B cell (primary cell): ENCODE measurements at places on chromosomes 16 and 17.

GRCh38 chr16:31477220-31478216, 5.4 kb upstream of the SLC5A2 start:
- DNase-seq = no peak

DNA sequence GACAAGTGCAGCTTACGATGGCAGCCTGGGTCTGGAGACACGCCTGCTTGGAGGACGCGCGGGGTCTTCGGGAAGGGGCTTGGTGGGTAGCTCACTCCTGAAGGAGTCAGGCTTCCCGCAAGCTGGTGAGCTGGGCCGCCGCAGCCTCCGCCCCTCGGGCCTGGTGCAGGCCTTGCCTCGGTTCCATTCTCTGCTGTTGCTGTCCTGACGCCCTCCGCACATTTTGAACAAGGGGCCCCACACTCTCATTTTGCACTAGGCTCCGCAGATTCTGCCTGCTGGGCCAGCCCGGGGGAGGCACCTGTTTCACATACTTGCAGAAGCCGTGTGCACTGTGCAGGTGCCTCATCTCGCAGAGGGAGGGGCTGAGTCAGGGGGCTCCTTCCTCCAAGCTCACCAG, 31.9 kb upstream of the CBX4 start:
- DNase-seq = no peak

- no peak for DNase-seq
Measured at GRCh38 chr16:21302898-21303528, 24.9 kb upstream of the CRYM start.

DNA sequence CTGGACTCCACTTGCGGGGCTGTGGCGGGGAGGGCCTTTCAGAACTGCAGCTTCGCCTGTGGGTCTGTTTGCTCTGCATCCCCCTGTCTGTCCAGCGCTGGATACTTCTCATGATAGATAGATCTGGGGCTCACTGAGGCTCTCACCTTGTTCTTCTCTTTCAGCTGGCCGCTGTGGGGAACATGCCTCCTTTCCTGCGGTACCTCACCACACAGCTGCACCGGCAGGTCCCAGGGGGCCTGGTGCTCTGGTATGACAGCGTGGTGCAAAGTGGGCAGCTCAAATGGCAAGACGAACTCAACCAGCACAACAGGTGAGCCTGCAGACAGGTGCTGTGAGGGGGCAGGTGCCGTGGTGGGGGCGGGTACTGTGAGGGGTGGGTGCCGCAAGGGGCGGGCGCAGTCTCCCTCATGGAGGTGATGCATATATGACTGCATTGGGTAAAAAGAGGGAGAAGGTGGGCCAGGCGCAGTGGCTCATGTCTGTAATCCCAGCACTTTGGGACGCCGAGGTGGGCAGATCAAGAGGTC, 6.2 kb downstream of the ENGASE start:
- DNase-seq = no peak
